ENCODE measurements at places on chromosomes 12 and 14.

- no peak for DNase-seq
Measured at GRCh38 chr14:71730471-71730870, 201.8 kb upstream of the RGS6 start.

GRCh38 chr14:87044807-87045206 is 948.2 kb downstream of the GALC start:
- no peak for DNase-seq

DNA sequence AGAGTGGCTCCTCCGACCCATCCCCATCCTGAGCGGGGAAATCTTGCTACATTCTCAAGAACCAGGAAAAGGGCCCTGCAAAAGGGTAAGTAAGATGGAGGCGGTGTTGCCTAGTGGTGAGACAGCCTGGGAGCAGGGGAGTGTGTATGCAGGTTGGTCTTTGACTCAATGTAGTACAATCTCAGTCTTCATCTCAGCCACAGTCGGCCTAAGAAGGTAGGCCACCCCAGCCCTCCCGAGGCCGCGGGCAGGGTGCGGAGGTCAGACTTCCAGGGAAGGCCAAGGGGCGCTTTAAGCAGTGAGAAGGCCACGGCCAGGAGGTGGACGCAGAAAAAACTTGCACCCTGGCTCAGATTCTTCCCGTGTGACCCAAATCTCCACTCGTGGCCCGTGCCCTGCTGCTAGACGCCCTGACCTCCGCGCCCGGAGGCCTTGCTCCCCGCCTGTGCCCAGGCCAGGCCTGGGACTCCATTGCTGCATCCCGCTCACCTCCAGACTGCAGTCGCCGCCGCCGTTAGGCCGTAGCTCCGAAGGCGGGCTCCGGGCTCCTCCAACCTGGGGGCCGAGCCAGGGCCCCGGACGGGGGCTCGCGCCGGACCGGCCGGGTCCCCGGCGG is 435 bp downstream of the FOXM1 start:
- DNase-seq: peak; percentile 31

DNA sequence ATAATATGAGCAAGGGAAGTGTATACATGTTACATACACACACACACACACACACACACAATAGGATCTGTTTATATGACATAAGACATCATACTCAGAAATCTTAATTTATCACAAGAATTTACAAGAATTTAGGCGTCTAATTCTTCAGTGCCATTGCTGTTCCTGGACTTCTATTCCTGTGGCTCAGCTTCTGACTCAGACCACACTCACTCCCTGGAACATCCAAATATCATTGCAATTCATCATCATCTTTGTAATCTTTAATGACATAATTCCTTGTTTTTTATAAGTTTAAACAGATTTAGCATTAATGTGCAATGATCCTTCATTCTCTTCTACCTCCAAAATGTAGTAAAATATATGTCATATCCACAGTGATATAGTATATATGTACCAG is 544.2 kb downstream of the FOXG1 start:
- DNase-seq: peak; percentile 52

DNA sequence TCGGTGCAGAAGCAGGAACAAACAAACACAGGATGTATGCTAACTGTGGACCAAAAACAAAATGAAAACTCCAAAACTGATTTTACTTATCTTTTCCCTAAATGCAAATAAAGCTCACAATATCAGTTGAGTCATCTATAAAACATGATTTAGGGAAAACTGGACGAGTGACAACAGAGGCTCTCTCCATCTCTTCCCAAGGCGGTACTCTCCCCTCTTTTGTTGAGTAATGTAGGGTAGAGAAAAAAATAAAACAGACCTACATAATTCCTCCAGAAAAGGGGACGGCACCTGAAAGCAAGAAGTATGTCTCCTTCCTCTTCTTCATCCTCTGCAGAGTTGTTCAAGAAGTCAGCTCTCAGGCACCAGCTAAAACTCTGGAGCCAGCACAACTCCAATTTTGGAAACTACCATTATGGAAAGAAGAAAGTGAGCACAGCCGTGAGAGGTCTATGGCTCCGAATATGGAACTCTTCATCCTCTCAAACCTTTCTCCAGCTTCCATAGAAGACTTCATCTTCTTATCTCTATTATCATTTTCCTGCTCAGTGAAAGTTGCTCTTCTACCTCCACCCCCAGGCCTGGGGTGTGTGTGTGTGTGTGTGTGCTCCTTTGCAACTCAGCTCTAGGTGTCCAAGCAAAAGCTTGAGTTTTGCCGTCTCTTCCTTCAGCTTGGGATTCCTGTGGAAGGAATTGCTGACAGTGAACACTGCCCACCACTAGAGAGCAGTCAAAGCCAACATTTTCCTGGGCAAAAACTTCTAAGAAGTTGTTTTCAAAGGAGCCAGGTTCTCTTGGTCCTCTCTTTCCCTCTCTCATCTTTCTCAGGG is 155.4 kb downstream of the DIO2 start:
- DNase-seq: peak; percentile 74

- no peak for DNase-seq
Measured at GRCh38 chr14:77812028-77812427, 12.1 kb downstream of the ADCK1 start.

DNA sequence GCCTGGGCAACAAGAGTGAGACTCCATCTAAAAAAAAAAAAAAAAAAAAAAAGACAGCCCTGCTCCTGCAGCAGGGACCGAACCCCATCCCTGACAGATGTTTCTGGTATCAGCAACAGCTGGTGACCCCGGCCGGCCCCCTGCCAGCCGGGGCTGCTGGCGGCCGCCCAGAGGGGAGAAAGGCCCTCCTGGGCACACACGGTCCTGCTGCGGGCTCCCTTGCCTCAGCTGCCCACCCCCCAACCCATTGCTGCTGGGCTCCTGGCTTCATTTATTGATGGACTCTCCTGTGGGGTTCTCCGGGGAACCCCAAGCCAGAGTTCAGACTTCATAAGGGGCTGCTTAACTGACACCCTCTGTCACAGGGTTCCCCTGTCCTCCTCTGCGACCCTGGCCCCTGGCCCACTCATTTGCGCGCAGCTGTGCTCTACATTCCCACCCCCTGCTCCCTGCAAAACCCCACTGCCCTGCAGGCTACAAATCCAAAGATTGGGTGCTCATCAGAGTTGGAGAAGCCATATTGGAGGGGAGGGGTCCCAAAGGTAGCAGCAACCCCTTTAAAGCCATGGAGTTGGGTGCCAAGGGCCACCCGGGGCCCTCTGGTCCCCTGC is 103.6 kb upstream of the RTL1 start:
- DNase-seq: no peak

DNA sequence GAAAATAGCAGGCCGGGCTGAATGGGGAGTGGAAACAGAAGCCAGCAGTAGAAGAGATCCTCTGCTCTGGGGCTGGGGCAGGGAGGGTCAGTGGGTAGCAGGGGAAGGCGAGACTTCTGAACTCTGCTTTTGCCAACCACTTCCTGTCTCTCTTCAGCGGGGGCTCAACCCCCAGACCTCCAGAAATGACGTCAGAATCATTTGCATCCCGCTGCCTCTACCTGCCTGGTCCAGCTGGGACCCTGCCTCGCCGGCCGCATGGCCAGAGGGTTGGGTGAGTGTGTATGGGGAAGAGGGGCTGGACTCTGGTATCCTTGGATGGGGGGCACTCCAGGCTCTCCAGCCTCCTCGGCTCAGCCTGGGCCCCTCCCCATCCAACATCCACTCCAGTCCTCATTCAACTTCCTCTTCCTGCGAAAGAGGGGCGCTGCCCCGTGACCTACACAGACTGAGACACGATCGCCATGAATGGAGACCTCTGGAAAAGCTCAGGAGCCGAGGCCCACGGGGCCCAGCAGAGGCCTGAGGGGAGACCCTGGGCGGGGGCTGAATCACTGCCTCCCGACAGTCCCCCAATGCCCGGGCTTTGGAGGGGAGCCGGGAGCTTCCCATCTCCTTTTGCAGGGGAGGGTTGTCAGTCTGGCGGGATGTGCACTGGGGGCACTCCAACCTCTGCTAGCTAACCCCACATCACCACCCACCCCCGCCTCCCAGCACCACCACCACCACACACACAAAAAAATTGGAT is 458 bp upstream of the HOXC4 start:
- DNase-seq: no peak

DNA sequence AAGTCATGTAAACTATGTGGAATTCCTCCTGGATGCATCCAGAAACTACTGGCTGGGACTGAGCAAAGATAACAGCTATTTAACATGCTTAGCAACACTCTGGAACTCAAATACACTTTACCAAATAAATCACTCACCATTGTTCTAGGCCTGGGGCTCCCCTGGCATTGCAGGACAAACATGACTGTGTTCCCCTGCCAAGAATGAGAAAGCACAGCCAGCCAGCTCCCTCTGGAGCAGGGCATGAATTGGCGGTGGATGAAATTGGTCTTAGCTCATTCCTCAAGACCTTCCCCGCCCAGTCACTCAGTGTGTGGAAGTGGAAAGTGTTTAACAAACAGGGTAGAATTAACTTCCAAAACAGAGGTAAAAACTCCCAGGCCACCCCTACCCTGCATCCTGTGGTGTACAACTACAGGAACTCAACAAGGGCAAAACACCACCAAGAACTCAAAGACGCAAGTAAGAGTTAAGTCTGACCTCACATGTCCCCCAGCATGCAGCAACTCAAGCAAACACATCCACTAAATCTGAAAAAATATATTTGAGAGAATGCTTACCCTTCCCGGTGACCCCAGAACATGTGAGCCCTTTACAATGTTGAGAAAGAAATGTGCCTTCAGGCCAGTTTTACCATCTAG is 58.4 kb upstream of the BDKRB2 start:
- DNase-seq: peak; percentile 74

DNA sequence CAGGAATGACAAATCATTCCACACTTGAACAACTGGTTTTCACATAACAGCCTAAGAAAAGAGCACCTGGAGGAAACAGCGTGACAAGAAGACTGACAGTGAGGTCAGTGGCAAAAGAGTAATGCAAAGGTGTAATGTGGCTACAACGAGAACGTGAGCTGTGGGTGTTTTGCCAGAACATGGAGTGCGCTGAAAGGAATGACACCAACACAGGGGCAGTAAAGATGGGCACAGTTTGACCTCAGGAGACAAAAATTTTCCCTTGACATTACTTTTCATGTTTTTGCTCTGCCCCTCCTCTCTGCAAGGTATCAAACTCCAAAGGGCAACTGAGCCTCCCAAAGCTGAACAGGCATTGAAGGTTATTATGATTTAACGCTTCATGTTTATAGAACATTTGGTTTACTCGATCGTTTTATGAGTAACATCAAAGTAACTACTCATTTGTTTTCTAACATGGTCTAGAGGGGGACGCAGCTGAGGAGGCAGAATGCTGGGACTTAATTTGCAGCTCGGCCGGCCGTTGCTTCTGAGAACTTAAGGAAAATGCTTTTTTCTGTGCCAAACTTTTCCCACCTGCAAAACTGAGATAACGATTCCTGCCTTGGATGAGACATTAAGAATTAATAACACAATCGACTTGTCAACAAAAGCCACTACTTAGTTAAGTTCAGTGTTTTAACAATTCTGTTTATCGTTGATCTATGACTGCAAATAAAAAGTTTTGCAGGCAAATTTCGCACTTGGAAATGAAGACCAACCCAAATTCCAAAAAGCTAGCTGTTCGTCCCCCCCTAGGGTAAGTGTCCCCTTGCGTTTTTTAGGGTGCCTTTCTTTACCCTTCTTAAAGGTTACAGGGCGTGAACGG is 954 bp downstream of the HAUS4 start:
- DNase-seq: peak; percentile 2

DNA sequence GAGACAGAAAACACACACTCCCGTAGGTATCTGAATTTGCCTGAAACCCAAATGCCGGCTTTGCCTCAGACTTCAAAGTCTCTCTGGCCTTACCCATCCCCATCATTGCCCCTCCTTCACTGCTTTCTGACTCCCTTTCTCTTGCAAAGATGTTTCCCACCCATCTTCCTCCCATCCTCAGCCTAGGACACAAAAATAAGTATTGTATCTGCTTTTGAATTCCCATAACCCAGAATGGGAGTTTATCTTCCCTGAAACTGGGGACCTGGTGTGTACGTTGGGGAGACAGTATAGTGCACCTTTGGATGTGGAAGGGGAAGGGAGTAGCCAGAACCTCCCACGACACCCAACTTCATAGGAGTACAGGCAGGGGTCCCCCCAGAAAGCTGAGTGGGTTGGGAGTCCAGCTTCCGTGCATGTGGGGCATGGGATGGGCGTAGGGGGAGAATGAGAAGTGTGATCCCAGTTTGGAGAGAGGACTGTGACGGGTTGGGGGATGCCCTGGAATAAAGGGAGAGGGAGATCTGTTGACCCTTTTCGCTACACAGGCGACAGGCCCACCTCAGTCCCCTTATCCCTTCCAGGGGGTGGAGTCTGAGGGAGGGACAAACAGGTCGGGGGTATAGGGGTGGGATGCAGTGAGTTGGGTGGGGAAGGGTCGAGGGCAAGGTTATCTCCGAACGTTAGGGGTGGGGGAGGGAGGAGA is 488 bp upstream of the KIF5A start:
- DNase-seq: no peak

- no peak for DNase-seq
Measured at GRCh38 chr12:43159506-43159905, 392.5 kb downstream of the ADAMTS20 start.

- no peak for DNase-seq
Measured at GRCh38 chr12:90987520-90987919, 17.3 kb downstream of the EPYC start.

GRCh38 chr12:12511895-12512711 is 50.6 kb downstream of the DUSP16 start:
- no peak for DNase-seq
